CD4-positive, alpha-beta T cell (primary cell): ENCODE measurements at places on chromosomes 16 and 17.
A peak's percentile ranks its signal among the peaks of the same experiment; 100 is the strongest.

DNA sequence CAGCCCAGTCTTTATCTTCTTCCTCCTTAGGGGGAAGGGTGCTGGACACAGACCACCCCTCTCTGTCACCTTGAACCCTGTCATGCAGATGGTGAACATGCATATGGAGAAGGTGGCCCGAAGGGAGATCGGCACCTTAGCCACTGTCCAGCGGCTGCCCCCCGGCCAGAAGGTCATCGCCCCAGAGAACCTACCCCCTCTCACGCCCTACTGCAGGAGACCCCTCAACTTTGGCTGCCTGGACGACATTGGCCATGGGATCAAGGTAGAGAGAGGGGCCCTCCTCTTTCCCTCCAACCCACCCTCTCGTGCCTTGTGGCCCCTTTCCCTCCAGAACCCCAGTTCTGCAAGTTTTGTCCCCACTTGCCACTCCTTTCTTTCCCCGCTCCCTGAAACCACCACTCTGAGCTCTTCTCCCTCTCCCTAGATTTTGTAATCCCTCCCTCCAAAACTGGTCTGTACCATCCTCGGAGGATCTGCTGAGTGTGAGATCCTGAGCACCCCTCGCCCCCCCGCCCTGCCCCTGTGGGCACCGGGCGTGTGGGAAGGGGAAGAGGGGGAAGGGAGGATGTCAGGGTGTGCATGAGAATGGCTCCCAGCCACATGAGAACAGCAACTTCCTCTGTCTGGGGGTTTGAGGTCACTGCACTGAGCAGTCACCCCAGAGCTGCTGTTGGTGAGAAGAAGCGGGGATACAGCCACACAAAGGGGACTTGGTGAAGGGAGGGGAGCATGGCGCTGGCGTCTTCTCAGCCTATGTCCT is 7.3 kb downstream of the ABI3 start:
- peak; percentile 59 for DNase-seq

- DNase-seq: no peak
Measured at GRCh38 chr17:65202844-65203571, 65.8 kb downstream of the RGS9 start.

- DNase-seq: no peak
Measured at GRCh38 chr16:64397042-64397441, 724.8 kb downstream of the CDH11 start.

- no peak for DNase-seq
Measured at GRCh38 chr16:9049241-9049640, 42.2 kb upstream of the HAPSTR1 start.

DNA sequence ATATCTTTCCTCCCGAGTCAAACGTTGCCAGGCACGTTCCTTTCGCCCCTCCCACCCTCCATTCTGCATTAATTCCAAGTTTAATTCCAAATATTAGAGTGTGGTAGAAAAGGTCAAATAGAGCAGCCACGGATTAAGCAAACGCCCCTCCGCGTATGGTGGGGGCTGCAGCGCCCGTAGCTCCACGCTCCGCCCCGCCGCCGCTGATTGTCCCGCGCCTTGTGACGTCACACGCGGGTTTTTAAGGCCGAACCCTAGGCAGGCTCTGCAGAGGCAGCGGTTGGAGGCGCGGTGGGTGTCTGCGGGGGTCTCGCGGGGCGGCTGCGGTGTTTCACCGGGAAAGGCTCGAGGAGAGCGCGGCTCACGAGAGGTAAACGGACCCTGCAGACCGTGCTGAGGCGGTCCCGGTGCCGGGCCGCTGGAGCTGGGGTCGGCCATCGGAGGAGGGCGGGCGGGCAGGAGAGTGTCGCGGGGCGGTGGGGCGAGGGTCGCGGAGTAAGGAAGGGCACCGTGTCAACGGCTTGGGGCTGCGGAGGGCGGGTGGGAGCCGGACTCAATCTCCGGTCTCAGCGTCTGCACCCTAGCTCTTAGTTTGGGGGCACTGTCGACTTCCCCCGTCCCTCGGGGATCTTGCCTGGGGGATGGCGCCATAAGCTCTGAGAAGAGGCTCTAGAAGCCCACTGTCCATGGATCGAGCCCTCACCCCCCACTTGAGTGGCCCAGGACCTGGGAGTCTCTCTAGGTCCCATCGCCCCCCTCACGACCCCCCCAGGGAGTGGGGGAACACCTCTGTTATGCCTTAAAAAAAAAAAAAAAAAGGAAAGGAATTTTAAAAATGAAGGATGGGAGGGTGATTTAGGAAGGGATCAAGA is at the start of gene ARL4D:
ARL4D (plus strand) TSS at position 270 of the 872 bp plus-strand sequence. CDS start 740 bp downstream, outside the sequence.
- peak; percentile 81 for DNase-seq
